ENCODE measurements at places on chromosomes 5 and 9.

GRCh38 chr5:88269222-88269771 is 652 bp upstream of the TMEM161B start:
- DNase-seq = no peak

DNA sequence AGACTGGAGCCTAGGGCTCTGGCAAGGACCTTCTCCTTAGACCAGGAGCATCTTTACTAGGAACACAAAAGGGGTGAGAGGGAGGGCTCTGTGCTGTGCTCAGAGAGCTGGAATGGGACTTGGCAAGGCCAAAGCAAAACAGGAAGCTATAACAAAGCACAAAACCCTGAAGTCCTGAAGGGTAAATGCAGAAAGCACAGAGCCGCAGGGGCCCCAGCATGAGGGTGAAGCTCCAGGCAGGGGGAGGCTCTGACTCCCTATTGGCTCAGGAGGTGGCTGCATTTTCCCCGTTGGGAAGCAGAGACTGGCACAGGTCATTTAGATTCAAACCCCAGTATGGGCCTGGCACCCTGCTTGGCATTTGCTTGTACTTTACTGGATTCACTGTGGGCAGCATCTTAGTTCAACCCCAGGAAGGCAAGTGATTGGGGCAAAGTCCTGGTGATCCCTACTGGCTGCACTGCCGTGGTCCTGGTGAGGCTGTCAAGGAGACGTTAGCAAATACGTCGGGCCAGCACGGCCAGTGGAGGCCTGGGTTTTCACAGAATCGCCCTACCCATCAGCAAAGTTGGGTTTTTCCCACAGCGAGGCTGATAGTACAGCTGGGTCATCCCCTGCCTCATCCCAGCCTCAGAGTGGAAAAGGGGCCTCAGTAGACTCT is 46.3 kb downstream of the GGTA1 start:
- DNase-seq = no peak

DNA sequence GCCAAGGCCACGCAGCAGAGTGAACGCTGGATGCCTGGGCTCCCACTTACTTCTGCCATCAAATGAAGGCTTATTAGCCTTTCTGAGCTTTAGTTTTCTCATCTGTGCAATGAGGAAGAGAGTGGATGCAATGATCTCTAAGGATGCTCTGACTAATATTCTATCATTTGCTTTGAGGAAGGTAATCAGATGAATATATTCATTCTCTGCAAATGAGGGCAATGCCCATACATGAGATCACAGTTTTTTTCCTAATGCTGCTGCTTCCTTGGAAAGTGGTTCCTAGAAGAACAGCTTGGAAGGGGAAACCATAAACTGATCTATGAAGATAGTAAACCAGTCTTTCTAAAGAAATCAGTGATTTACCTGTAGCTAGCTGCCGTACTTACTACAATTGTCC is 152.4 kb downstream of the NSG2 start:
- DNase-seq = no peak

GRCh38 chr5:143041461-143041860 is 271.3 kb downstream of the ARHGAP26 start:
- no peak for DNase-seq

GRCh38 chr9:76605321-76605900 is 146.4 kb downstream of the GCNT1 start:
- no peak for DNase-seq

DNA sequence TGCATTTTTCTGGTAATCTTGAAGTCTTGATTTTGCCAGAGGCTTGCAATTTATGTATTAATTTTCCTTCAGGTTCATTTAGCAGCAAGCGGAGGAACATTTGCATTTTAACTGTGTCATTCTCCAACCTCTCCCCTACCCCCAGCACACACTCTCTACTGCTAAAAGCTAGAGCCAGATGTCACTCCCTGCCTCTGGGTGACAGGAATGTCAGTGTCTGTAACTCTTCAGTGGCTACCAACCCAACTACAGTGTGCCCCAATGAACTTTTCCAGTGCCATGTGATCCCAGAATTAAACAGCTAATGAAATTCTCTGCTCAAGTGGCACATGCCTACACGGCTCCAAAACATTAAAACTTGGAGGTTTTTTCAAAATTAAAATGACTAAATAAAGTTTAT is 260.3 kb downstream of the GOLPH3 start:
- no peak for DNase-seq

- no peak for DNase-seq
Measured at GRCh38 chr5:57711471-57711870, 228.9 kb upstream of the ACTBL2 start.

DNA sequence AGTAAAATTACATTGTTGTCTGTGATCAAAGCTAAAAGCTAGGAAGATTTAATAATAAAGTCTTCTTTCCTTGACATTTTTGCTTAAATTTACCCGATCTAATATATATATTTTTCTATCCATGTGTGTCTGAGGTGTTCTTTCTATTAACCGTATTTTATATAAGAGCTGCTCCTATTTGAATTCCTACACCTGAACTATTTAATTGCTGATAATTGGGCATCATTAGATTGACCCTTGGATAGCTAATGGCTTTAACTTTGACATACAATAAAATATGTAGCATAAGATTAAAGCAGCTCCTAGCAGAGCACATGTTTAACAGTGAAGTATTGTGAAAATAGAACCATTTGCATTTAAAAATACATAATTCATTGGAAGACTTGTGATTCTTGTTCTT is 792.7 kb downstream of the MAT2B start:
- DNase-seq = no peak

GRCh38 chr5:141398608-141399007 is 861 bp downstream of the PCDHGB5 start:
- DNase-seq = no peak

GRCh38 chr5:144395704-144396103 is 225.0 kb downstream of the KCTD16 start:
- no peak for DNase-seq

- DNase-seq = no peak
Measured at GRCh38 chr5:115963566-115963965, 1.3 kb downstream of the LVRN start.

- DNase-seq = no peak
Measured at GRCh38 chr5:168302785-168303184, 11.3 kb downstream of the WWC1 start.

DNA sequence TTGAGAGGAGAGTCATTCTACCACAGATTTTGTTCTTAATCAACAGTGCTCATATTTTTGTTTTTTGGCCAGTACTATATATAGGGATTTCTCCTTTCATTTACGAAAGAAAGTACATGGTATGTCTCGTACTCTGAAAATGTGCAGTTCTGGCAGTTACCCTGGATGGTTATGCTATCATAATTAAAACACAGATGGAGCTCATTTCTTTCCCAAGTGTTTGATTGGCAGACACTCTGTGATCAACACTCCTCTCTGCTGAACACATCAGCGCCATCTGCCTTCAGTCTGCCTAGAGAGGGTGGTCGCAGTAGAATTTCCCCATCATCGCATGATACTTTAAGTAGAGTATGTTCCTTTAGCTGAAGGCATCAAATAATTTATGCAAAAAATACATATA is 64.5 kb downstream of the PAM start:
- DNase-seq = no peak

DNA sequence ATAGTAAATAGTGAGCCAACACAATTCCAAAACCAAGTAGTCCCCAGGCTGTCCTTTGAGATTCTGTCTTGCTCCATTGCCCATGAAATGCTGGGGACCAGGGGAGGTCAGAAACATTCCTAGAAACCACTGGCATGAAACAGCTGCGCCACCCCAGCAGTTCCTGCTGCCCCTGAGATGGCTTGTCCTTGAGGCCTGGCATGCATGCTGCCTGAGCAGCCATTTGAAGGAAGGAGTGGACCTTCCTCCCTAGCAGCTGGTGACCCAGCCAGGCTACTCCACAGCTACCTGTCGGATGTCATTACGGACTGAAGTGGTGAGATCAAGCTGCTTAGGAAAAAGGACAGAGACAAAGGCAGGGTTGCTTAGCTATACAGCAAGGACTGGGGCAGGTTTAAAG is 260.6 kb downstream of the DENND1A start:
- no peak for DNase-seq

DNA sequence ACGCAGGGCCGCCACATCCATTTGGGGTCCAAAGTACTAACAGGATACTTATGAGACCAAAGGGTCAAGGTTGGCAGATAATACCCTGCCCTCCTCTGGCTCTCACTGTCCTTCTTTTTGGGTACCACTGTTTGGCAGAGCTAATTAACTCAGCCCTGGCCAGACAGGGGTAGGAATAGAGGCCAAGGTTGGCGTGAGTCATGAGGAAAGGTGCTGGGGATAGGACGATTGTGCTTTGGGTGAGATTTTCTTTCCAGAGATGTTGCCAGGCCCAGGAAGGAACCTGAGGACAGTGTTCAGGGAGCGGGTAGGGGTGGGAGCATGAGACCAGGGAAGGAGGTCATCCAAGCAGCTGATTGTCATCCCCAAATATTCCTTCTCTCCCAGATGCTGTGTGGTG is 191.8 kb upstream of the PANK3 start:
- DNase-seq = no peak

DNA sequence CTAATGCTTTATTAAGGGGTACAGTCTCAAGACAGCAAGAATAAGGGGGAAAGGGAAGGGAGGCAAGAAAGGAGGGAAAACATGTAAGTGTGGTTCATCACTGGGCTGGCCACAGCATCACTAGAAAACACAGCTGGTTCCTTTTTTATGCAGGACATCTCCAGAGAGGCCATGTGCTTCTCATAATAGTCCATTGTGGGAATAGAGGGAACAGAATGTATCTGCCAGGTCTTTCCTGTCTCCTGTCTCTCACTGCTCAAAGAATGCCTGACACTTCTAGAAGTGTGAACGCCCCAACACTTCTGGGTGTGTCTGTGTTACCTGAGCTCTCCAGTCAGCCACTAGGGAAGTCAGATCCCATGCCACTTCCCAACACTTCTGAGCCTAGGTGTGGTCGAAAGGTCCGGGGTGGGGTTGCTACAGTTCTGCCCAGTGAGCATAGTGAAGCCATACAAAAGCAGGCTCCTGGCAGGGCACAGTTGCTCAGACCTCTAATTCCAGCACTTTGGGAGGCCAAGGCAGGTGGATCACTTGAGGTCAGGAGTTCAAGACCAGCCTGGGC is 255.6 kb upstream of the SLC30A5 start:
- DNase-seq = no peak

GRCh38 chr9:99561509-99561917 is 260.2 kb upstream of the NR4A3 start:
- DNase-seq = no peak

DNA sequence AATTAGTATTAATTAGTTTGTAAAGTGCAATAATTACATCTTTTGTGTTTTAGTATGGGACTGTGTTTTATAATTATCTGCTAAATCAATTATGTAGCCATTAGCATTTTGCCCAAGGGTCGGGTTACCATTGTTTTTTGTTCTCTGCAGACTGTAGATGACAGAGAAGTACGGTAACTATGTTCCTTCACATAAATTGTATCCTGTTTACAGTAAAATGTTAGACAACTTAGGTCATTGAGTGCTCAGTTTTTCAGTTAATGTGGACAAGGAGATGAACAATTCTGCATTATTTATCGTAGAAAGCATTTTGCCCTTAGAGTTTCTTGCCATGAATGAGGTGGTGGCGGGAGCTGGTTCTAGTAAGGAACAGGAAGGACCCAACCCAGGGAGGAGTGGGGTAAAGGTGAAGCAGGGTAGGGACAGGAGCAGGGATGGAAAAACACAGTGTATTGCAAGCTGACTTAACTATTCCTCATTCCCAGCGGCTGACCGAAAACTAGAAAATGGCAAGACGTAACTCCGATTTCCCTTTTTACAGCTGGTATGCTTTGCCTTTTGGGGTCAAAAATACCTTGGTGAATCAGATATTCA is 243.7 kb upstream of the SLC24A2 start:
- DNase-seq = no peak

DNA sequence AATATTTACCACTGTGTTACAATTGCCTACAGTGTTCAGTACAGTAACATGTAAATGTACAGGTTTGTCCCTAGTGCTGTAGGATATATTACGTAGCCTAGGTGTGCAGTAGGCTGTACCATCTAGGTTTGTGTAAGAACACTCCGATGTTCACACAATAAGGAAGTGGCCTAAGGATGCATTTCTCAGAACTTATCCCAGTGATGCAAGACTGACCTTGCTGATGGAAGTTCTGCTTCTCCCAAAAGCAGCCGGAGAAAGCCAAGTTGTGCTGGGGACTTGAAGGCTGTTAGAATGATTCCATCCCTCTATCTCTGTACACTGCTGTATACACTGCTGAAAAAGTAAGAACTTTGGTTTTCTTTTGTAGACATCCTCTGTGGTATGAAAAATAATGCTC is 21.6 kb downstream of the NEUROG1 start:
- DNase-seq = no peak

- DNase-seq = no peak
Measured at GRCh38 chr9:121763561-121764370, 112.3 kb downstream of the DAB2IP start.

GRCh38 chr9:113738893-113739604 is 137.1 kb upstream of the ZNF618 start:
- DNase-seq = no peak

GRCh38 chr5:11076945-11077613 is 316.0 kb upstream of the DAP start:
- DNase-seq = no peak

GRCh38 chr5:147780924-147781573 is 1.5 kb downstream of the JAKMIP2 start:
- no peak for DNase-seq

- DNase-seq = no peak
Measured at GRCh38 chr9:129400001-129400970, 220.6 kb downstream of the C9orf50 start.

DNA sequence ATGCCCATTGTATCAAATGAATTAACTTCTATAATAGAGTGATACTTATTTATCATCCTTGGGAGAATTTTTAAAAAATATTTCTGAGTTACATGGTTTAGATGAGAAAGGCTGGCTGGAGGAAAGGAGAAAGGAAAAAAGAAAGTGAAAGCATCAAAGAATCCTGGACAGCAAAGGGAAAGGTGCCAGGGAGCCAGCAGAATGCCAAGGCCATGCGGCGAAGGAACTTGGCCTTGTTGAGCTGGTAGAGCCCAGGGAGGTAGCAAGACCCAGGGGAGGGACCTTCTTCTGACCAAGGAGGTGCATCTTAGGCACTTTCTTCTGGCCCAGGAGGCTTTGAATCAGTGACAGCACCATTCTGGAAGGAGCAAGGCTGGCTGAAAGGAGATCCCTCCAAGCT is 240.5 kb downstream of the ENC1 start:
- DNase-seq = no peak

GRCh38 chr5:174832811-174833210 is 108.4 kb downstream of the MSX2 start:
- no peak for DNase-seq

- DNase-seq = no peak
Measured at GRCh38 chr5:96610747-96611146, 51.4 kb upstream of the CAST start.

Measured in stimulated activated CD8-positive, alpha-beta memory T cell treated with anti-CD3 and anti-CD28 coated beads, Interleukin-7, amount 100 ng/mL, for 48 hours (primary cell).